CD4-positive, alpha-beta T cell treated with Interleukin-21 for 1 hour (primary cell): ENCODE measurements at places on chromosomes 1 and 21.

DNA sequence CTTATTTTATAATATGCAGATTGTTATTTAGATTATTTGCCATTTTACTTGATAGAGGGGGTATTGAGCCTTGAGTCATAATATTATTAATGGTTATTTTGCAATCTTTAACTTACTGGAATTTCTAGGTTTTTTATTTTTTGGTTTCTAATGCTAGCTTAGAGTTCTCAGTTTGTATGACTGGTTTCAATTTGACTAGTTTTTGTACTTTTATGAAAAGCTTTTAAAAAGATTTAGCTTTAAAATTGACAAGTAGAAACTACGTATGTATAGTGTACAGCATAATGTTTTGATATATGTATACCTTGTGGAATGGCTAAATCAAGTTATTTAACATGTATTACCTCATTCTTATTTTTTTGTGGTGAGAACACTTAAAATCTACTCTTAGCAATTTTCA lies 41.5 kb downstream of the CEP350 start:
- DNase-seq, result no peak

GRCh38 chr1:39960431-39960958 lies 5.5 kb downstream of the MFSD2A start:
- no peak for DNase-seq

- DNase-seq, result no peak
These were observed 13.8 kb upstream of the EDEM3 start for GRCh38 chr1:184768467-184768866.

DNA sequence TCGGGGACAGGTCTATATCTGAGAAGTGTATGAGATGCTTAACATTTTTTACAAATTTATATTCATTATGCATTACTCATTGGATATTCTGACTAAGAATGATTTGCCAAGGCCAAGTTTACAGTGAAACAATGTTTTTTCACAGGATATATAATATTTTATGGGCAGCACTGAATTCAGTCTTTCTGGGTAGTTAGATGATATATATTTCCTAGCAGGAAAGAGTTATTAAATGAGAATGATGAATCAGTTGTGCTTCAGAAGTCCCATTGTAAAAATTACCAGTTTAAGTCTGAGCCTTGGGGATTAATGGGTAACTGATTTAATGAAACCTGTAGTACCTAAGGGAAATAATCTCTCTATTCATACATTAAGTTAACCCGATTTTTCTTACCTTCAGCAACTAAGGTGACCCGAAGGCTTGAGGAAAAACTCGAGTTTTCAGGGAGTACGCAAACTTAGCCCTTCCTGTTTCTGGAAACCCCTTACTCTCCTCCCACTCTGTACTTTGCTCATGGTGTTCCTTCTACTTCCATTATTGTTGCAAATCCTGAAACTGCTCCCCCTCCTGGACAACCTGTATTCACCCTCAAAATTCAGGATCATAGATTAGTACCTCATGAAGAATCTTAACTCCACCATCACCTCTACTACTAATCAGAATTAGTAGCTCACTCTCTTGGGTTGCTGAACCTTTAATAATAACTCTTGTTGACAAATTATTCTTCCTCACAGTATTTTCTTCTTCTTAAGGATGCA lies 135.1 kb downstream of the AK5 start:
- no peak for DNase-seq

- no peak for DNase-seq
These were observed 404.0 kb upstream of the VAMP3 start for GRCh38 chr1:7366955-7367665.

- DNase-seq, result no peak
These were observed 500.4 kb downstream of the PTPRU start for GRCh38 chr1:29736582-29737188.

DNA sequence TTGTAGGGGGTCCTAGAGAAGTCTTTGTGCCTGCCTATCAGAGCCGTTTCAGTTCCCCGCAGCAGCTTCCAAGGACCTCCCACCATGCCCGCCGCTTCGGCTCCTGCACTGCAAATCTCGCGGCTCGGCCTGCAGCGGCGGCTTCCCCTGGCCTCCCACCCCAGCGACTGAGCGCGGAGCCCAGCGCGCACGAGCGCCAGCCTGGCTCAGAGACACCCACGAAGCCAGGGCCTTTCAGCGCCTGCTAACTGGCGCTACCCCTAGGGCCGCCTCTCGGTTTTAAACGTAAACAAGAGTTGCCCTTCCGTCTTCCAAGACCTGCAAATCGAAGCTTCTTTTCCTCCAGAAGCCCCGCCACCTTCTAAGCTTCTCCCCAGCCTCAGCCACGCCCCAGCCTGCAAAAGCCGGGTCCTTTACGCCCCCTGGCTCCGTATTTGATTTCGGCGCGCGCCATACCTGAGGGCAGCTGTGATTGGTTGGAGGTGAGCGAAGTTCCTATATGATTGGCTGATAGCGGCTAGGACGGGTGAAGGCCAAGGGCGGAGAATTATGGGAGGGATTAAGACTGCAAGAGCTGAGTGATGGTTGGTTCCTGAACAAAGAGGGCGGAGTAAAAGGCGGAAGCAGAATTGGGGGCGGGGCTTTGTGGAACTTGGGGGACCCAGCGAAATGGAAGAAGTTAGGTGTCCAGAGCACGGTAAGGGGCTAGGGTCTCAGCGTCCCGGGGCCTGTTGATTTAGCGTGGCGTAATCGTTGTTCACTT lies at the start of gene TTF2:
TSS of gene TTF2 (plus strand) at position 649 of the 763 bp plus-strand sequence. CDS start at position 670, 21 bp downstream.
- DNase-seq, result peak; percentile 99

- no peak for DNase-seq
These were observed 202.3 kb upstream of the B3GALT2 start for GRCh38 chr1:193388683-193389082.

- DNase-seq, result no peak
These were observed 79.0 kb upstream of the JUN start for GRCh38 chr1:58862728-58863385.

GRCh38 chr1:60427194-60427593 lies 353.6 kb upstream of the C1orf87 start:
- DNase-seq, result no peak

- DNase-seq, result no peak
These were observed 35.7 kb downstream of the ZMYND12 start for GRCh38 chr1:42420121-42420520.

- peak; percentile 84 for DNase-seq
These were observed 59.8 kb upstream of the ACOT11 start for GRCh38 chr1:54488065-54488750.

DNA sequence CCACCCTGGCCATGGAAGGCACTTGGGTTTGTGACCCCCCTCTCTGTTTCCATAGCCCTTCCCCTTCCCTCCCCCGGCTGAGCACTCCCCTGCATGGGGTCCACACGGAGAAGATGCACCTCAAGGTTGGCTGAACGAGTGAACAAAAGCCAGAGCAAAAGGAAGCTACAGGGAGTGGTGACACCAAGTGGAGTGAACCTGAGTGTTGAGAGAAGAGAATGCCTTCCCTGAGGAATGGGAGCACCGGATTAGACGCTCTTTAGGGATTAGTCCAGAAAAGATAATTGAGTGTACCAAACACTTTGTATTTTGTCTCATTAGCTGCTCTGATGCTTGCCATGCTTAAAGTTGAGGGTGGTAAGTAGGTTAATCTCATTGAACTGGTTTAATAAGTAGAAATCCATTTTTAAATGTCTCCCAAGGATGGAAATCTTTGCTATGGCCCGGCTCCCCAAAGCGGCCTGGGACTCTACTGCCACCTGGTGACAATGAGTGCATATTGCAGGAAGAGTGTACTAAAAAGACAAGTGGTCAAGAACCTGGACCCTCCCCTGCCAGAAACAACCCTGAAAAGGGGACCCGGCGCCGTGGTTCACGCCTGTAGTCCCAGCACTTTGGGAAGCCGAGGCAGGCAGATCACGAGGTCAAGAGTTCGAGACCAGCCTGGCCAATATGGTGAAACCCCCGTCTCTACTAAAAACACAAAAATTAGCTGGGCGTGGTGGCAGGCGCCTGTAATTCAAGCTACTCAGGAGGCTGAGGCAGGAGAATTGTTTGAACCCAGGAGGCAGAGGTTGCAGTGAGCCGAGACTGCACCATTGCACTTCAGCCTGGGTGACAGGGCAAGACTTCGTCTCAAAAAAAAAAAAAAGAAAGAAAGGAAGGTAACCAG lies 150.6 kb upstream of the ZC3H12A start:
- DNase-seq, result peak; percentile 8

- no peak for DNase-seq
These were observed 598.3 kb upstream of the PLXNA2 start for GRCh38 chr1:208842451-208842850.

DNA sequence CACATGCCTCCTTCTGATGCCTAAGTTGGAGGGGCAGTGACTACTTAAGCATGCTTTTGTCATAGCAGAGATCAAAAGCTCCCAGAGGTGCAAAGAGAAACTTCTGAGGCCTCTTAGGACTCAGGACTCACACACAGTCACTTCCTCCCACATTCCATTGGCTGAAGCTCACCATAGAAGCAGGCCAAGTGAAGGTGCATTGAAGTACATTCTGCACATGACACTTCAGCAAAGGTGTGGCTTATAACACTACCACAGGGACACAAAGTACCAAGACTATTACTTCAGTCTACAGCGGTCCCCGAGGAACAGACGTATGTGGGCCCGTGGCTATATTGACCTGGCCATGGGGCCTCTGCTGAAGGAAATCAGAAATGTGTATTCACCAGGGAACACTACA lies 2.5 kb upstream of the POGK start:
- DNase-seq, result no peak

DNA sequence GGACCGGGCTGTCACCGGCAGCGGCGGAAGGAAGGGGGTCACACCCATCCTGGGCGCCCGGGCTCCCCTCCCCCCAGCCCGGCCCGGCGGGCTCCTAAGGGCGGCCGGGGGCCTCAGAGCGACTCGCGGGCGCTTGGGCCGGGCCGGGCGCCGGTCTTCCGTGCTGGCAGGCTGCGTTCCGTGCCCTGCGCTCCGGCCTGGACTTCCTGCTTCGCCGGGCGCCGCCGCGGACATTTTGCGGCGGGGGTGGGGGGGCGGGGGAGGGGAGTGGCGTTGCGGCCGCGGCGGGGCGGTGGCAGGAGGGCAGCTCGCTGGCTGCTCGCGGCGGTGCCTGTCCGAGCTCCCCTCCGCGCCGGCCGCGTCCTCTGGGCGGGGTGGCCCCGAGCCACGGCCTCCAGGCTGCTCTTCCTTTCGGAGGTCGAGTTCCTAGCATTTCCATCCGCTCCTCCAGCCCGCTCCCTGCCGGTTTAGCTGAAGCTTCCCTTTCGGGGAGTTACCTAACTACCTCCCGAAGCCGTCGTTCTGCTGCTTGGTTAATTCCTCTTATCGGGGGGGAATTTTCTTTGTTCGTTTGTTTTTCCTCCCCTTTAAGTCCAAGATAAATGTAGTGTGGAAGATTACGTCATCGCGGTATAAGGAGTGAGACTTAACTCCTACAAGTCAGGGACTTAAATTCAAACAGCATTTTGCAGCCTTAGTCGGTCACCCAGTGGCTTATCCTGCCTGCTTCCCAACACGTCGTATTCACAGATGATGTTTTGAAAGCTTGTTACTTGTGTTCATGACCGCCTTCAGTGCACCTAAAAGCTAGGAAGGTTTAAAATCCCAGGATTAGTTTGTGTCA lies 730 bp downstream of the CDC42 start:
- DNase-seq, result peak; percentile 77

DNA sequence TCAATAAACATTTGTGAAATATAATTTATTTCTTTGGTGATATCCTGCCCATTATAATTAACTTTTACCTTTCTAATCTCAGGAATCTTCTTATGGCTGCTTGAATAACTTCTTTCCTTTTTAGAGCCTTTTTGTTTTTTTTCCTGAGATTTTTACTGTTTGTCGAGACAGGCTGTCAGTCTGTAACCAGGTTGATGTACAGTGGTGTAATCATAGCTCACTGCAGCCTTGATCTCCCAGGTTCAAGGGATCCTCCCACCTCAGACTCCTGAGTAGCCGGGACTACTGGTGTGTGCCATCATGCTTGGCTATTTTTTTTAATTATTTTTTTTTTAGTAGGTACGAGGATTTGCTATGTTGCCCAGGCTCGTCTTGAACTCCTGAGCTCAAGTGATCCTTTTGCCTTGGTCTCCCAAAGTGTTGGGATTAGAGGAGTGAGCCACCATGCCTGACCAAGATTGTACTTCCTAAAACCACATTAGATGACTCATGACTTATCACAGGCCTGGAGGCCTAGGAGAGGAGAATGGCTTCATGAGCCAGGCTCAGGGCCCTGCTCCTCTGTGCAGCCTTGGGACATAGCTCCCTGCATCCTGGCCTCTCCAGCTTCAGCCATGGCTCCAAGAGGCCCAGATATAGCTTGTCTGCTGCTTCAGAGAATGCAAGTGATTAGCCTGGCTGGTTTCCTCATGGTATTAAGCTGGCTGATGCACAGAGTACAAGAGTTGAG lies 48.6 kb downstream of the CTH start:
- no peak for DNase-seq

GRCh38 chr1:180238675-180239074 lies 8.6 kb downstream of the LHX4 start:
- no peak for DNase-seq

DNA sequence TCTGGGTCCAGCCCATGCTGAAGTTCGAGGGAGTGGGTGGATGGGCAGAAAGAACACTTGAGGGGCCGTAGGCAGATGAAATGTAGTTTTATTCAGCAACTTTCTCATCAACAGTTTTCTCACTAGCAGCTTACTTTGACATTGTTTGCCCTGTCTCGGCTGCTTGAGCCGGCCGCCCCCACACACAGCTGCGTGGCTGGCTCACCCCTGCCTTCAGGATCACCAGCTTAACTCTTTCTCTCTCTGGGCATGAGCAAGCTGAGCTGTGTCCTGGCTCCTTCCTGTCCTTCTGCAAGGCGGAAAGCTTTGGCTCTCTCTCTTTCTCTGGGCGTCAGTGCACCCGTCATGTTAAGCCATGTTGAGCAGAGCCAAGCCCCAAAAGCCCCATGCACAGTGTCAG lies 104.4 kb upstream of the GNG12 start:
- no peak for DNase-seq

GRCh38 chr1:164617377-164618201 lies 58.6 kb downstream of the PBX1 start:
- DNase-seq, result no peak

GRCh38 chr1:31183927-31184554 lies 55.6 kb downstream of the NKAIN1 start:
- DNase-seq, result peak; percentile 41

DNA sequence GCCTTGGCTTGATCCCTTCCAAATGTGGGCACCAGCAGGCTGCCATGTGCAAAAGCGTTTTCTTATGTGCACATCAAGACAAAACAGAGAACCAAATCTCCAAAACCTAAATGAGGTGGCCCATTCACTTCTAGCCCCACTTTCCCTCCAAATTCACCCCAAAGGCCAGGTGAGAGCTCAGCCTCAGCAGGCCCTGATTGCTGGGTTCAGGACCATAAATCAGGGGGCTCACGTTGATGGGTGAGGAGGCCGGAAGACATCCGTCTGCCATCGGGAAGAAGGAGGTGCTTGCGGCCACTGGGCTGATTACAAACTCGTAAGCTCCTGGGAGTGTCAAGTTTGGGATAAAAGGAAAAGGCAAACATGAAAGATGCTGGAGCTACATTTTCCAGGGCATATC lies 86.7 kb upstream of the CLDN14 start:
- no peak for DNase-seq

- no peak for DNase-seq
These were observed 120.2 kb upstream of the NCAM2 start for GRCh38 chr21:20877976-20878375.
